ENCODE measurements at places on chromosomes 1 and 21. TPM values are rescaled to one million over a fixed set of nuclear protein-coding genes. Genes with fewer than 3 reads are reported as not detected.

DNA sequence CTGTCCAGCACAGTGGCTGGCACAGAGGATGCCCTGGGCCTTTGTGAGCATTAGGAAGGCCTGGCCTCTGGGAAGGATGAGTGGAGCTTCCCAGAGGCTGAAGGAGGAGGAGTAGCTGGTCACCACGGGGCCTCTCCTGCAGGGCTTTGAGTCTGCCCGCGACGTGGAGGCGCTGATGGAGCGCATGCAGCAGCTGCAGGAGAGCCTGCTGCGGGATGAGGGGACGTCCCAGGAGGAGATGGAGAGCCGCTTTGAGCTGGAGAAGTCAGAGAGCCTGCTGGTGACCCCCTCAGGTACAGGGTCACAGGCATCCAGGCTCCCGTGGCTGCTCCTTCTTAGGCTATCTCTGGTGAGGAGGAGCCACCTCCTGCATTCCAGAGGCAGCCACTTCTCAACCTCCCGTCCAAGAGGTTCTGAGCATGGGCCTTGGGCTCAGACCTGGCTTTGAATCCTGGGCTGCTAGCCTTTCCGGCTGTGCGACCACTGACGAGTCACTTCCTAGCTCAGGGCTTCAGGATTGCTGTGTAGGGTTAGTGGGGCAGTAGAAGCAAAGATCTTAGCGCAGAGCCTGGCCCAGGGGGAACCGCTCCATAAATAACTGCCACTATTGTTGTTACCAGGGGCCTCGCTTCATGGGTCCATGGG is 14.0 kb downstream of the SESN2 start:
- DNase-seq = no peak

- no peak for DNase-seq
These were observed 93.9 kb upstream of the KCNA3 start for GRCh38 chr1:110768605-110769004.

DNA sequence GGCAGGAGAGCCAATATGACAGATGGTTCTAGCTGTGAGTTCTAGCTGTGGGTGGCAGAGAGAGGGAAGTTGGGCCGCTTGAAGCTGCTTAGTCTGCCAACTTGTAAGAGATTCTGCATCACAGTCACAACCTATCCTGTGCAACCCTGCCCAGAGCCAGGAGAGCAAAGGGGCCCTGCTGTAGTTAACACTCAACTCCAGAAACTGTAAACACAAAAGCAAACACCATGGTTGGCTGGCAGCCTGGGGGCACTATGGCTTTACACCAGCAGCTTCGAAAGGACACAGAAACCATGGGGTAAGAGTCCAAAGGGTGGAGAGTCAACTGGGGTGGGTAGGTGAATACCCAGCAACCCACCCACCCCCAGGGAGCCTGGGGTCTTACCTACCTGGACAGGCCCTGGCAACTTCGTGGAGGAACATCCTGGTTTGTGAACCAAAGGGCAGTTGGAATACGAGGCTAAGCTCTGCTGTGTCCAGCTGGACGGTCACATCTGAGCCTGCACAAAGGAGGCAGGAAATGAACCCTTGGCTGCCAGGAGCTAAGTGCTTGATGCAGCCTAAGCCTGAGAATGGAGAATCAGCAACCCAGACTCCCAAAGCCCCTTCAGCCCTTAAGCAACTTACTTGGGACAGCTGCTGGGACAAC is 6.4 kb downstream of the INPP5B start:
- DNase-seq = no peak

Gene TBX15
- total RNA-seq = 0.42 TPM

Gene PALMD
- total RNA-seq = not detected

DNA sequence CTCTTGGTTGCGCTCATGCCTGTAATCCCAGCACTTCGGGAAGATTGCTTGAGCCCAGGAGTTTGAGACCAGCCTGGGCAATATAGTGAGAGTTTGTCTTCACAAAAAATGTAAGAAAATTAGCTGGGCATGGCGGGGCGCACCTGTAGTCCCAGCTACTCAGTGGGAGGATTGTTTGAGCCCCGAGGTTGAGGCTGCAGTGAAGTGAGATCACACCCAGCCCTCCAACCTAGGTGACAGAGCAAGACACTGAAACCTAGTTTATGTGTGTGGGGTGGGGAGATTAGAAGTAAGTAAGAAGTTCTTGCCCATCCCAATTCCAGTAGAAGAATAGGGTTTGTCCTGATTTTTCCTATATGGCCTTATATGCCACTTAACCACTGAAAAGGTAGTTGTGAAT is 2.0 kb downstream of the RPL5 start:
- no peak for DNase-seq

- DNase-seq = no peak
These were observed 39.1 kb downstream of the CLIC6 start for GRCh38 chr21:34707876-34708325.

GRCh38 chr21:34100790-34101189 is 27.4 kb downstream of the MRPS6 start:
- DNase-seq = no peak

Measured in H1 (cell line).